ENCODE measurements at places on chromosomes 7 and 10. TPM values are rescaled to one million over a fixed set of nuclear protein-coding genes. Genes with fewer than 3 reads are reported as not detected.

Gene CFAP46
- total RNA-seq = not detected

Gene SEMA3C
- total RNA-seq = 66.7 TPM

GRCh38 chr7:138387755-138388475 lies 72.1 kb upstream of the TRIM24 start:
- no peak for DNase-seq

- no peak for DNase-seq
Observed at GRCh38 chr7:82335927-82336326, 107.7 kb downstream of the CACNA2D1 start.

- DNase-seq = no peak
Observed at GRCh38 chr7:29859524-29860185, 53.3 kb downstream of the WIPF3 start.

Gene MSMB
- not detected for total RNA-seq

- no peak for DNase-seq
Observed at GRCh38 chr7:157013602-157014549, 3.4 kb upstream of the MNX1 start.

DNA sequence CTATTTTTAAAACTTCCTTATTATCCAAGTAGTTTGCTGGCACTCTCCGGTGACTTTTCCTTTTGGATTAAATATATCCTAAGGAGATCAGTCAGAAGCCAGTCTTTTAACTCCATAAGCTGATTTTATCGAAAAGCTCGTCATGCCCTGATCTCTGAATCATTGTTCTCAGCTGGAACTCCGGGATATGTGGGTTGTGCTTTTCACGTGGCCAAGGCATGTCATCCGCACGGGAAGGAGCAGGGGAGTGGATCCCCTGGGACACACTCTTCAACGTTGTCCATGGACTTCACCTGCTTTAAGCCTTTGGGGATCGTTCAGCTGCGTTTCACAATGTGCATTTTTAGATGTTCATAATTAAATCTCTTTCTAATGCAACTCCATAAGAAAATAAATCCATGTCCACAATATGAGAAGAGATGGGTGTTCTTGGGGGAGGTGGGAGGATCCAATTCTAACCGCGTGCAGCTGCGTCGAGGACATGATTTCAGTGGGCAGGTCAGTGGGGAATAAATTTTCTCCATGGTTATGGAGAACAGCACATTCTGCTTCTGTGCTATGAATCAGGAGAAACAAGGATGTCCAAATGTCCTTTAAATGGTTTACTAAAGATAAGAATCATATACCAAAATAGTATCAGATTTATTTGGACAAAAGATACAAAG lies 229.5 kb upstream of the ADARB2 start:
- no peak for DNase-seq

DNA sequence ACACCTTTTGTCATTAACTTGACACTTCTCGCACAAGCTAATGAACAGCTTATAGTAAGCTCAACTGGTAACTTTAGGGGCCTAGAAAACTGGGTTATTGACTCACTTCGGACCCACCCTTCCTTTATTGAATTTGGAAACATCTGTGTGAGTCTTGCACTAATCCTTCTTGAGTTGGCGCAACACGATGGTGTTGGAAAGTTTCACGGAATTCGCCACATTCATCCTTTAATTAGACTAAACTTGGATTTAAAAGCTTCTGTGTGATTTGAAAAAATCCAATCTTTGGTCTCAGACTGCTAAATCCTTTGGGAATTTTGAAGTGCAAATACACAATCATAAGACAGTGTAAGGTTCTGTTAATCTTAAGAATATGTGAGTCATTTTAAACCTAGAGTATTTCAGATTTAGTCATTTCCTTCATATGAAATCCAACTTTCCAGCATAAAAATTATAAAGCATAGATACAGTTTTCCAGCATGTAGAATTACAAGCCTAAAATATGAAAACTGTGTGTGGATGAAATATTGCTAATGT lies 15.1 kb downstream of the FZD8 start:
- DNase-seq = no peak

Data from left colon (tissue), 2 donors.